ENCODE measurements at places on chromosomes 1 and 21. TPM values are rescaled to one million over a fixed set of nuclear protein-coding genes. Genes with fewer than 3 reads are reported as not detected.

SNX7 gene
- not detected for total RNA-seq

DNA sequence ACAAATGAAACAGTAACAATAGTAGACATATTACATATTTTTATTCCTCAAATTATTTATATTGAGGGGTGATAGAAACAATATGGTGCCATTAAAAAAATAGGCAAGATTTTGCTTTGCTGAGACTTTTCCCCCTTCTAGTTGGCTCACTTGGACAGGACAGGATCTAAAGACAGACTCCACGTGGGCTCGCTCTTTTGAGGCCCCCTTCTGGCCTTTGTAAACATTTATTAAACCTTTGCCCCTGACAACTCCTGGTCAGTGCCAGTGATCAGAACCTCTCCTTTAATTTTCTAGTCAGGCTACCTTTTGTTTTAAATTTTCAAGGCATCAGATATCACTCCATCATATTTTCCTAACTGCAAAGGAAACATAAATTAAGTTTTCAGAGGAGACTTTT, 49.7 kb upstream of the IFI44L start:
- no peak for DNase-seq

PSRC1 gene
- 2.1 TPM for total RNA-seq

GRCh38 chr1:215667761-215668160, 100.7 kb downstream of the KCTD3 start:
- no peak for DNase-seq

PDC gene
- total RNA-seq, result not detected

DNA sequence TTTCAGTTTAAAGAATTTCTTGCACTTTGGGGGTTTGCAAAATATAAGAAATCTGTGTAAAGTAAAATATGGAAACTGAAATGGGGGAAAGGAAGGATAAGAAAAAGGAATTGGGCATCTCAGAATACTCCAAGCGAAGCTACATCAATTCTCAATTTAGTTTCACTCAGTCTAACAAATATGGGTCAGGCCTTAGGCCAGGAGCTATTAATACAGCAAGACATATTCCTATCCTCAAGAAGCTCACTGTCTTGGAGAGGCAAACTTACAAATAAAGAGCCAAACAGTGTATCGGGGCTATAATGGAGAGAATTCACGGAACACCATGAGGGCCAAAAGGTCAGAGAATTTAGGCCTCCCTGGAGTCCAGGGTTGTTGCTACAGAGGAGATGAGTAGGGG, 43.0 kb upstream of the CCDC190 start:
- DNase-seq, result no peak

INAVA gene
- 0.51 TPM for total RNA-seq

CFHR1 gene
- not detected for total RNA-seq

PTGER3 gene
- 3.7 TPM for total RNA-seq

NBPF6 gene
- not detected for total RNA-seq

DNA sequence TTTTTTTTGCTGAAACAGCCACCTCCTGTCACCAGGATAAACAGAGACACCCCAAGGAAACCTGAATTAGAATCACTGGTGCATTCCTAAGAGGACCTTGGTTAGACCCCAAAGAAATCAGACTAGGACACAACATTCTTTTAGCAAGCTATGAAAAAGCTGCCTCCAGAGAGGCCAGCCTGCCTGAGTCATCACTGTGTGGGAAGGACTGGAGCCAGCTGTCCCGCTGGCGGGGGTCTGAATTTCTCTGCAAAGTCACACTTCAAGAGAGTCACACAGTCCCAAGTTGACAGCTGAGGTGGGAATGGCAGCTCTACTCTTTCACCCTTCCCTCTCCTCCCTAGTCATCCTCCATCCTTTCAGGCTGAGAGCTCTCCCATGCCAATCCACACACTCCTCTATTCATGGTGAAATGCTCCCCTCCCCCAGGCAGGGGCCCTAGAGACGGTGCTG, 405.0 kb upstream of the POU3F1 start:
- no peak for DNase-seq

F3 gene
- 1.7 TPM for total RNA-seq

GRCh38 chr1:19743793-19744192, 55.9 kb downstream of the TMCO4 start:
- DNase-seq, result no peak

NBPF10 gene
- 4.7 TPM for total RNA-seq
